ENCODE measurements at places on chromosomes 2 and 18.

- no peak for DNase-seq
Observed at GRCh38 chr2:5969303-5969702, 277.1 kb downstream of the SOX11 start.

GRCh38 chr18:13437034-13437433, 218.5 kb downstream of the LDLRAD4 start:
- DNase-seq, result no peak

GRCh38 chr18:361941-362310, 94.1 kb upstream of the THOC1 start:
- DNase-seq, result peak; percentile 70

DNA sequence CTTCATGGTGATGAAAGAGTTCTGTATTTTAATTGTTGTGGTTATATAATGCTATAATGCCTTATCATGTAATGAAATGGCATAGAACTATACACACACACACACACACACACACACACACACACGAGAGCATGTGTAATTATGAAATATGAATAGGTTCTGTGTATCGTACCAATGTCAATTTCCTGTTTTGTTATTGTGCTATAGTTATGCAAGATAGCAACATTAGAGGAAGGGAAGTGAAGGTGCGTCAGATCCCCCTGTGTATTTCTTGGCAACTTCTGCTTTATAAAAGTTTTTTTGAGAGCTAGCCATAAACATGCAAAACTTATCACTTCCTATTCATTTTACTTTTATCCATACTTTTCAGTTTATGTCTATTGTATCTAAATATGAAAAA, 60.7 kb upstream of the ARHGAP15 start:
- DNase-seq, result no peak

DNA sequence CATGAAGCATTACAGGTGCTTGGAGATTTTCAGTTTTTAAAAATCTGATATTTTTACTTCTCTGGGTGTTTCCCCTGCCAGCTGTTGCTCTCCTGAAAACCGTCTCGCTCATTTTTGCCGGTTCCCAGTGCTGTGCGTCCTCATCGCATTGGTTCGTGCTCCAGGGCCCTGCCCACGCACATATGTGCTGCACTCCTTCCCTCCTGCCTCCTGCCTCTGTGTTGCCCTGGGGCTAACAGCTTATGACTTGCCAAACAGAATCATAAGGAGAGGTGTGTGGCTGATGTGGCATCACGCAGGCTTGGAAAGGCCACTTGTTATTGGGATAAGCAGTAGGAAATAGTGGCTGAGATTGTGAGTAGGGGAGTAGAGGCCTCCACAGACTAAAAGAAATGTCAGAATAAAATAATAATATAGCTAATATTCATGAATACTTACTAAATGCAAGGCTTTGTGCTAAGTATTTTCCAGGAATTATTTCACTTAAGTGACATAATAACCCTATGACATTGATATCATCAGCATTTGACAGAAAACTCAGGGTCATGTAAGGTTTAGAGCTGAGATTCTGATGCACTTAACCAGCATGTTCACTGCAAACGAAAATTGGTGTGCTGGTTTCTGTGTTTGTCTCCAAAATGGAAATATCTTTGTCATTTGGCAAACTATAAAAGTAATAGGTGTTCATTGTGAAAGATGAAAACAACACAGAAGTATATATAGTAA, 53.5 kb downstream of the SLC4A1AP start:
- DNase-seq, result no peak

DNA sequence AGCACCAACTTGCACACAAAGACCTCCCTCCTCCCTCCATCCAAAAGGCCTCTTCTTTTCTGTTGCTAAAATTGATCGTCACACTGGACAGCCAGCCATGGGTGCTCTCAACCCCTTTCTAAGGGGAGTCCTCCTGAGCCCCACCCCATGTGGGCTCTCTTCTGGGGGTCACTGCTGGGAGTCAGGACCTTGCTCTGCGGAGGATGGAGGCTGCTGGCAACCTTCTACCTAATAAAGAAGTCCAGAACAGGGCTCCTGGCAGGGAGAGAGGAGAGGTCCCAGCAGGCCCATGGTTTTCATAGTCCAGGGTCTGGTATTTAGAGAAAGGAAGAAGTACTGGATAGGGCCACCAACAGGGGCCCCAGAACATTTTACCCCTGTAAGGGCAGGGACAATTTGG, 67.6 kb upstream of the OTOS start:
- DNase-seq, result no peak

GRCh38 chr2:39632876-39633275, 32.8 kb upstream of the TMEM178A start:
- peak; percentile 78 for DNase-seq

- no peak for DNase-seq
Observed at GRCh38 chr18:22159014-22159413, 10.4 kb upstream of the GATA6 start.

- DNase-seq, result no peak
Observed at GRCh38 chr18:24071029-24071428, 56.5 kb downstream of the TTC39C start.

DNA sequence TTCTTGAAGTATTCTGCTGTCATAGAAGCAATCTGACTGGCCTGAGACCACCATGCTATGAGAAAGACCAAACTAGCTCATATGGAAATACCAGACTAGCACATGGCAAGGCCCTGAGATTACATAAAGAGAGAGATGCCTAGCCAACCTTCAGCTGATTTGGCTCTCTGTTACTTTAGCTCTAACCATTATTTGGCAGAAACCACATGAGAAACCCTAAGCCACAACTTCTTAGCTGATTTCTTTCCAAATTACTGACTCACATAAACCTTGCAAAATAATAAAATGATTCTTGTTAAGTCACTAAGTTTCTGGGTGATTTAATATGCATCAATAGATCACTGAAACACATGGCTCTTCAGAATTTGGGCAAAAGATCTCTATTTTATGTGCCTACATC, 295.0 kb upstream of the ZNF521 start:
- no peak for DNase-seq

DNA sequence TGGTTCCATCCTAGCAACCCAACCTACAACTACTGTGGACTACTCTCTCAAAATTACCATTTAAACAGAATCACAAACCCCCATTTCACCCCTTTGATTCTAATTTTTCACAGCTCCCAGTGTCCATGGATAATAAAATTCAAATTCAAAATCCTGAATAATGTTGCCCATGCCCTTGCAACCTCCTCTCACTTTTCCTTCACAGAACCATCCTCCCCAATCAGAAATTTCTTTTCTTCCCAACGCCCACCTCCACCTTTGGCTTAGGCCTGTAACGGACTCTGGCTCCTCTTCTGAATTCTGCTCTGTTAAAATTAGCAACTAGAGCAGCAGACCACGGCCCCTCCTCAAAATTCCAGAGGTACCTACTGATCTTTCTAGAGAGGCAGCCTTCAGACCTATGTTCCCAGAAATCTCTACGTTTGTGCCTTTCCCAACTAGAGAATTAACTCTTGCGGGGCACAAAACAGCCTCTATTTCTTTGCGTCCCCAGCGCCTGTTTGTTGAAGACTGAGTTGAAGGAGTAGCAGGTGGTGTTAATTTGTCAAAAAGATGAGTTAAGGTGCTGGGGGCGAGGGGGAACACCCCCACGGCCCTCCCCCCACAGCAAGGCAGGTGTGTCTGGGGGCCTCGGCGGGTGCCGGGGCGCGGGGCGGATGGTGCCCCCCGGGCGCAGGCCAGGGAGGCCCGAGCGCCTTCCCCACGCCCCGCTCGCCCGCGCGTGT, 428 bp upstream of the MAP3K20 start:
- DNase-seq, result no peak

- no peak for DNase-seq
Observed at GRCh38 chr2:15145046-15145817, 415.9 kb downstream of the NBAS start.

- no peak for DNase-seq
Observed at GRCh38 chr18:5759194-5759593, 136.1 kb downstream of the TMEM200C start.

DNA sequence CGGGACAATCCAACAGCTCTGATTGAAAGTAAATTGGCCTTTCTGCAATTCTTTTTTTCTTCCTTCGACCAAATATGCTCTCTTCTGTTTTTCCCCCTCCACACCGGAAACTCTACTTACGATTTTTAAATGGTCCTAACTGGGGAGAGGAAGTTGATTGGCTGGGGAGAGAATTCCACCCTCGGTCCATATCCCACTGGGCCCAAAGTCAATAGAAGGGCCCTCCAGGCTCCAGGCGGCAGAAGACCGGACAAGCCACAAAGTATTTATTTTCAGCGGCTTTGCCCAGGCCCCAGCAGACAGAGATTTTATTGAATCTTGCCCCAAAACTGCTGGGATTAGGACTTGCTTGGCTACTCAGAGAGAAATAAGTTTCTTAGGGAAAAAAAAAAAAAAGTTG, 37.1 kb upstream of the SMAD7 start:
- DNase-seq, result no peak

All from non-pigmented ciliary epithelial cell (primary cell).